Stimulated activated naive B cell treated with anti-CD40 and anti-IgM and Interleukin-4, amounts not matched to agents 10 μg/mL and 1 μg/mL and 100 μg/mL, for 72 hours (primary cell): ENCODE measurements at places on chromosomes 4 and X.

DNA sequence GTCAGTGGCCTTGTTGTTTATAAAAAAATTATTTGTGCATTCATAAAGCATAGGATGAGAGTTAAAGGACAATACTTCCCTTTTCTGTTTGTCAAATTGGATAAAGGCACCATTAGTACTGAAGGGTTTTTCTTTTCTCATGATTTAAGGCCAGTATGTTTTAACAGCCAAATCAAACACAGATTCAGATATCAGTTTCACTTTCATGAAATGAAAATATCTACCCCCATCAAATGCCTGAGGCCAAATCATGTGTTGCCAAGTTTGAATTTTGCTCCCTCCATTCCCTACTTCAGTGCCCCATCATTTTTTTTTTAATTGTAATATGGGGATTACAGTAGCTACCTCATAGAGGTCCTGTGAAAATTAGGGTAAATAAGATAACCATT, 745.9 kb downstream of the RPA4 start:
- DNase-seq = no peak

DNA sequence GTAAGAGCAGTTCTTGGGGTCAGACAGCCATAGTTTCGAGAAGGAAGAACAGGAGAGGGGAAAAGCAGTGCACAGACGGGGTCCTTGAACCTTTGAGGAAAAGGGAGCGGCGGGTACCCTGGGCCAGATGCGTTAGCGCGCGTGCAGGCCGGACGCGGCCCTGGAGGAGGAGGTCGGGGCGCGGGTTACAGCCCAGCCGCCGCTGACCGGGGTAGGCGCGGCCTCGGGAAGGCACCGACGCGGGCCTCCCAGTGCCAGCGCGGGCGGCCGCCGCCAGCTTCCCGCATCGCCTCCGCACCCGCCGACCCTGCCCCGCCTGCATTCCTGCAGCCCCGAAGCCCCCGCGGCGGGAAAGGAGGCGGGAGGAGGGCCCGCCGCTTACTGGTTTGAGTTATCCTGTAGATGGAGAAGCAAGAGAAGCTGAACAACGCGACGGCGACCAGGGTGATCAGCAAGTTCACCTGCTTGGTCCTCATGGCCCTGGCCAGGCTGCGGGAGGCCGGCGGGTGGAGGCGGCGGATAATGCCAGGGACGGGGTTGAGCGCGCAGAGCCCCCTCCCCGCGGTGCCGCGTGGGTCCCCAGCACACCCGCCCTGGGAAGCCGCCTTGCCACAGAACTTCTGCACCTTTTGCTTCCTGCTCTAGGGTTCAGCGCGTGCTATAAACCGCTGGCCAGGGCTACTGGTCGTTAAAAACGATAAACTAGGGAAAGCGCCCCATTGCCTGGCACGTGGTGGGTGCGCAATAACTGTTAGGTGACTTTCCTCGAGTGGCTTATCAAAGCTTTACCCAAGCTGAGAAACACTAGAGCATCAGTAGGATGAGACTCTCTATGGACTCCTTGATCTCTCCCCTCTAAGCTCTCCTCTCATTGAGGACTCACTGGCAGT, at the start of gene MGAT4D:
Gene MGAT4D, minus strand, starts transcription at position 547 of the 890 bp plus-strand sequence. Its CDS starts 71 bp downstream, at position 476.
- DNase-seq = no peak

GRCh38 chrX:40153345-40154249, 55.8 kb upstream of the BCOR start:
- DNase-seq = peak; percentile 73

DNA sequence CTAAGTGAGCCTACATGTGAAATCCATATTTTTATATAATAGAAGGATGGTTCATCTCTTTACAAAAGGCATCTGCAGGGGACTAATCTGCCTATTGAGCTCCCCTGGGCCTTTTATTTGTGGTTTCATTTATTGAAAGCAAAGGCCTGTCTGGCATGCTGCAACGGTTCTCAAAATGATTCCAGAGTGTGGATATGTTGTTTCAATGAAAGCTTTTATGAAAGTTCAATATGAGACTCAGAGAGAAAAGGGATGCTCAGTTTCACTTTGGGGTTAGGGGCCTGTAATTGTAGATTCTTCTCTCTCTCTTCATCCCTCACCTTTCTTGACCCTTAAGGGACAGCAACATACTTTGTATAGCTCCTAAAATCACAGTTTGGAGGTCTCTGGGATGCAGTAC, 204.2 kb upstream of the CASK start:
- DNase-seq = no peak

DNA sequence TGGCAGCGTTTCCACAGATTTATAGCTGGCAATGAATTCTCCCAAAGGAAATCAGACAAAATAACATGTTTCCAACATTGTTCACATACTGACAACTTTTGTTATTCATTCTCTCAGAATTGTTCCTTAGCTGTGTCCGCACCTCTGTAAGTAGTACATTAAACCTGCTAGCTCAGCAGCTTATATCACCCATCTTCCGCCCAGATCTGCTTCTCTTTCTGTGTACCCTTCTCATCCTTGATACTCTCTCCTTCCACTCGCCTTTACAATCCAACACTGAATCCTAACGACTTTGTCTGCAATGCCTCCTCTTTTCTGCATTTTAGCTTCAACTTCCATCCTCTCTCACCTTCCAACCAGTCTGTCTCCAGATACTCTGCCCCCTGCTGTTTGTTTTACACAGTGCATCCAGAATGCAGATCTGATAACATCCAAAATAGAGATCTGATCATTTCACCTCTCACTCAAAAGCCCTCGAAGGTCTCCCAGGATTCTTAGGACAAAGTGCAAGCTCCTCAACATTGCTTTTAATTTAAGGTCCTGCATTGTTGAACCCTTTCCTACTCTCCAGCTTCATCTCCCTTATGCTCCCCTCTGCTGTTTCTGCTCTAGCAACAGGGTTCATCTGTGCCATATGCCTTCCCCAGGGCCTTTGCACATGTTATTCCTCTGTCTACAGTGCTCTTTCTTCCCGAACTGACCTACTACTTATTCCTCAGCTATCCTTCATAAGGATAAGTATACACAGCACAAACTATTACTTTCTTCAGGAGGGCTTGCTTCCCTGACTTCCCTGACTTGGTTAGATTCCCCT, 67.3 kb upstream of the VBP1 start:
- no peak for DNase-seq

DNA sequence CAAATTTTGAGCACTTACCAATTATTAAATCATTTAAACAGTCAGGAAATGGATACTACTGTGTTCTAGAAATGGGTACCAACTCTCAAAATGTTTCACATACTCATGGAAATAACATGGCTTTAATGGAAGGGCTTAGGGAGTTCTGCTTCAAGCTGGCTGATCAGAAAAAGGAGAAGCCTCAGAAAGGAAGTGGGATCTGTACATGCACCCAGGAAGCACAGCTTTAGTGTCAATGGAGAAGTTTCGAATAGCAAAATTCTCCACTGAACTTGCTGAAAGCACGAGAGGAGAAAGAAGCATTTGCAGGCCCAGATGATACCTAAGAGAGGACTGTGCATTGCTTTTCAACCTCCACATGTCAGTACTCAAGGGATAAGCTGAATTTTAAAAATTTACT, 11.1 kb upstream of the HS3ST1 start:
- DNase-seq = no peak

DNA sequence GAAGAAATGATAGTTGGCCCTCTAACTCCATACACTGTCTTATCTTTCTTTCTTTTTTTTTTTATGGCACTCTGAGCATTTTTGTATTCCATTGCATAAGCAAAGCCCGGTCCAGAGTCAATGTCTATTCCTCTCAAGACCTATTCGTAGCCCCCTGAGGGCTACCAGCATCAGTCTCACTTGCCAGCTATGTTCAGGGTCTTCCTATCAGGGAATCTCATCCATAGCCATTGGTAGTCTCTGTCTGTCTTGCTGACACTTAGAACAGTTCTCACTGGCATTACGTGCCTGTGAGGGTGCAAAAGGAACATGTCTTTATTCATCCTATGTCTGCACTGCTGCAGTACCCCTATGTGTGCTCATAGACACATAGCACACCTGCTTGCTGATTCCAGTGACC, 51.0 kb downstream of the BMP2K start:
- no peak for DNase-seq

- no peak for DNase-seq
These were observed 32.7 kb downstream of the RUFY3 start for GRCh38 chr4:70754470-70754869.

DNA sequence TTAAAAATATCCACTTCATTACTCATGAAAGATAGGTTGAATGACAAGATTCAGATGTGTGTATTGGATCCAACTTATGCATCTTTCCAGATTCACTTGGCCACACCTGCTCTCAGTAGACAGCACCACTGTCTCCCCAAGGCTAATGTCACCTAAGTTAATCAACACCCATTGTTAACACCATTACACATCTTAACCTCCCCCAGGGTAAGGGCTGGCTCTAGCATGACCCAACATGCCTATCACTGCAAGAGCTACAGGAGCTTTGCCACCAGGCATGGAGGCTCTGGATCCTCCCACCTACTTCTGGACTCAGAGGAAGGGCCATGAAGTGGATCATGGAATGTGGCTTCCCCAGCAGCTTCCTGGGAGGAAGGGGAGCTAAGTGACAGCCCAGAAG, 32.8 kb upstream of the LSM6 start:
- DNase-seq = no peak

GRCh38 chrX:135556055-135556454, 35.6 kb downstream of the INTS6L start:
- no peak for DNase-seq

- DNase-seq = no peak
These were observed 116.8 kb upstream of the NKX1-1 start for GRCh38 chr4:1523033-1523432.

DNA sequence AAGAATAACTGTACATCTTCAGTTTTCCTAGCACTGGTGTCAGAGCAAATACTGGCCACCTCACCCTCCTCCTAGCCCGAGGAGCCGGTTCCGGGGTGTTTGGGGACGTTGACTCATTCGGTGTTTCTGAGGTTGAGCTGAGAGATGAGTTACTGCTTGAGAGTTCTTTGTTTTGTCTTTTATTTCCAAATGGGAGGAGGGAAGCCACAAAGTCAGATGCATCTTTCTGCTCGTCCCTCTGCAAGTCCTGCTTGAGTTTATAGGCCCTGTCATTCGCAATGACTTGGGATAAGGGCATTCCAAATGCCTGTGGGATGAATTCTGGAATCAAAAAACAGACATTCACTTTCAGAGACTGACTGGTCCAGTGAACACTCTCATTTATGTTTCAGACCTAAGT, 77.5 kb downstream of the HCCS start:
- DNase-seq = no peak

- DNase-seq = no peak
These were observed 76.8 kb downstream of the EVC2 start for GRCh38 chr4:5631352-5632065.

DNA sequence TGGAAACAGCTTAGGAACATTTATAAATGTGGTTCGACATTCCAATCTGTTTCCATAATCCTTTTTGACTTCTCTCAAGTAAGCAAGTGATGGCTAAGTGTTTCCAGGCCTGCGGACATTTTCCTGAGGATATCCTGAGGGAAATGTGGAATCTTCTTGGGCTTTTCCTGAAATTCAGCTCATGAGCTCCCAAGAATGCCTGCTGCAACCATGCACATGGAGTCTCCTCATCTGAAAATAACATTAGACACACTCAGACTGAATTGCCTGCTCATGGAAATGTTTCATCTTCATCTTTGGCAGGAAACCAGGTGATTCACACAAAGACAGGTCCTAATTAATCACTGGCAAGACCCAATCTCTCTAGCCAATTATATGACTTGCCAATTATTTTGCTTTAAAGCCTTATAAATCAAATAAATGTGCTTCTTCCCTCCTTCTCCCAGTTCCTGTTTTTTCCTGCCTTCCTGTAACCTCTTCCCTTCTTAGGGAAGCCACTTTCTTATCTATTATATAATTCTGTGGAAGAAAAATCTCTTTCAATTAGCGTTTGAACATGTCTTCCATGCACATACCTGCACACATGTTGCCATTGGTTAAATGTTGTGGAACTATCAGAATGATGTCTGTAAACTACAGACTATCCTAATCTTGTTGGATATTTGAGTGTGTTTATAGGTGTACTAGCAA, 104.6 kb upstream of the MXRA5 start:
- no peak for DNase-seq

DNA sequence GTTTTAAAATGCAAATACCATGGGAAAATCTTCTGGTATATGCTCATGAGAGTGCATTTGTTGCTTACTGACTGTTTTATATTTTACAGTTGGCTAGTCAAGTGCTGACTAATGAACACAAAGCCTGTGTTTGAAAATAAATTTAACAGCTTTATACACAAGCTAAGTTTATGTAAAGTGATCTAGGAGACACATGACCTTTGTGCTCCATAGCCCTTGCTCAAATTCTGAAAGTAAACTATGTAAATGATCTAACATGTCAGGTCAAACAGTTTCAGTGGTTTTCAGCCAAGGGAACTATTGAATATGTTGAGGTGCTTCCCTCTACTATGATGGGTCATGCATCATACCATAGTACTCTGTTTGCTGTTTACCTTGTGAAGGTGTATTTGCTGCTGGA, 36.7 kb downstream of the DIAPH2 start:
- no peak for DNase-seq

GRCh38 chr4:126532527-126532926, 1100.2 kb upstream of the INTU start:
- no peak for DNase-seq

- no peak for DNase-seq
These were observed 179.1 kb upstream of the TBC1D9 start for GRCh38 chr4:140935254-140935653.

DNA sequence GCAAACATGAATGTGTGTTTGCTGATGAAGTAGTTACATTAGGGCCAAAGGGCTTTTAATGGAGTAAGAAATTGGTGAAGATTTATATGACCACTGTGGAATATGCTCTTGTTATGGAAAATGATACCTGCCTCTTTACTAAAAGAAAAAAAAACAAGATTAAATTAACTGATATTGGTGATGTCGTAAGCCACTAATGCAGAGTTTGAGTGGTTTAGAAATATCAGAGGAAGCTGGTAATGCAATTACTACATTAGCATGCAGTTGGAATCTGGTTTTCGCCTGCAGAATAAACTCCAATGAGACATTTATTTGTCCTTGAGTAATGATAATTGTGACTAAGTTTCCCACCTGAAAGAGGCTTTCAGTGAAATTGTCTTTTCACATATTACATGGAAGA, 597.9 kb downstream of the GALNTL6 start:
- DNase-seq = no peak

- DNase-seq = no peak
These were observed 54.0 kb upstream of the LDB2 start for GRCh38 chr4:16952462-16952871.

GRCh38 chrX:145687707-145688106, 129.9 kb upstream of the SLITRK2 start:
- no peak for DNase-seq

DNA sequence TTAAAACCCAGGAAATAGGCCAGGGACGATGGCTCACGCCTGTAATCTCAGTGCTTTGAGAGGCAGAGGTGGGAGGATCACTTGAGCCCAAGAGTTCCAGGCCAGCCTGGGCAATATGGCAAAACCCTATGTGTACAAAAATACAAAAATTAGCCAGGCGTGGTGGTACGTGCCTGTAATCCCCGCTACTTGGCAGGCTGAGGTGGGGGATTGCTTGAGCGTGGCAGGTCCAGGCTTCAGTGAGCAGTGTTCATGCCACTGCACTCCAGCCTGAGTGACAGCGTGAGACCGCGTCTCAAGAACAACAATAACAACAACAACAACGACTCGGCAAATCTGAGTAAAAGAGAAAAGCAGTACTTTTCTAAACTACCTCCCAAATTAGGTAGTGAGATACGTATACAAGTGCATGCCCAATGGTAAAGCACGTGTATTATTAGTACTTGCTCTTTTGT, 13.0 kb upstream of the NDUFC1 start:
- DNase-seq = no peak
